ENCODE measurements at places on chromosomes 6 and 20. TPM values are rescaled to one million over a fixed set of nuclear protein-coding genes. Genes with fewer than 3 reads are reported as not detected.
A peak's percentile ranks its signal among the peaks of the same experiment; 100 is the strongest.

DNA sequence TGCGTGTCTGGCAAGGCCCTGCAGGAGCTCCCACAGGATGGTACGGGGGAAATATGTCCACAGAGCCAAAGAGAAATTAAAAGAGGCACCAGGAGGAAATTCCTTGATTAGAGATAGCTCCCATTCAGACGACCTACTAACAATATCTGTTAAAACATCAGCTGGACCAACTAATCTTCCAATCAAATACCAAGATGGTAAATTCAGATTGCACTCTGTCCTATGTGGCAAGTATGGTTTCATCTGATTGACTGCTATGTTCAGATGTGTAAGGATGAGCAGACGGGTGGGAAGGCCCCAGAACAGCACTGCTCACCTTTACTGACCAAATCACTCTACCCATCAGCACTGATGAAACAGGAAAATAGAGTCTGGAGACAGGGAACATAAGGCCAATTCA lies 19.5 kb downstream of the BPIFA2 start:
- no peak for DNase-seq

- peak; percentile 38 for DNase-seq
Measured at GRCh38 chr20:11807054-11808048, 110.3 kb upstream of the BTBD3 start.

- DNase-seq = no peak
Measured at GRCh38 chr6:90304308-90304707, 7.7 kb upstream of the BACH2 start.

DNA sequence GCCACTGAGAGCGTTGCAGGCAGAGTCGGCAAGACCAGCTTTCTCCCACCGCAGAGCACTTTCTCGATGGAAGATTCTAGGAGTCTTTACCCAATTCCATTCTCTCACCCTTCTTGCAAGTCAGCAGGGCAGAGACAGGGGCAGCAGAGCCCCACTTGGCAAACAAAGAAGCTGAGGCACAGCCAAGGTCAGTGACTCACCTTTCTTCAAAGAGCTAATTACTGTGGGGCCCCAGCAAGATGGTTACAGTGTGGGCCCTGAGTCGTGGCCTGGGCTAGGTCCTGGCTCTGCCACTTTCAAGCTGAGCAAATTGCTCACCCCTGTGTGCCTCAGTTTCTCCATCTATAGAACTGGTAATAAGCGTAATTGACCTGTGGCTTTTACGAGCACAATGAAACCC lies 277.0 kb downstream of the PREX1 start:
- DNase-seq = no peak

GRCh38 chr20:40782043-40782368 lies 93.0 kb upstream of the MAFB start:
- no peak for DNase-seq

DNA sequence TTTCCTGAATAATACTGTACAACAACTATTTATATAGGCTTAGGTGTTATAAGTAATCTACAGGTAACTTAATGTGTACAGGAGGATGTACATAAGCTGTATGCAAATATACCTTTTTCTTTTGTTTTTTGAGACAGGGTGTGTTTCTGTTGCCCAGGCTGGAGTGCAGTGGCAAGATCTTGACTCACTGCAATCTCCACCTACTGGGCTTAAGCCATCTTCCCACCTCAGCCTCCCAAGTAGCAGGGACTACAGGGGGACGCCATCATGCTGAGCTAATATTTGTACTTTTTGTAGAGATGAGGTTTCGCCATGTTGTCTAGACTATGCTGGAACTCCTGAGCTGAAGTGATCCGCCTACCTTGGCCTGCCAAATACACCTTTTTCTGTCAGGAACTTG lies 191.7 kb upstream of the ZNF217 start:
- DNase-seq = no peak

- DNase-seq = no peak
Measured at GRCh38 chr6:37362101-37362828, 8.5 kb downstream of the RNF8 start.

DNA sequence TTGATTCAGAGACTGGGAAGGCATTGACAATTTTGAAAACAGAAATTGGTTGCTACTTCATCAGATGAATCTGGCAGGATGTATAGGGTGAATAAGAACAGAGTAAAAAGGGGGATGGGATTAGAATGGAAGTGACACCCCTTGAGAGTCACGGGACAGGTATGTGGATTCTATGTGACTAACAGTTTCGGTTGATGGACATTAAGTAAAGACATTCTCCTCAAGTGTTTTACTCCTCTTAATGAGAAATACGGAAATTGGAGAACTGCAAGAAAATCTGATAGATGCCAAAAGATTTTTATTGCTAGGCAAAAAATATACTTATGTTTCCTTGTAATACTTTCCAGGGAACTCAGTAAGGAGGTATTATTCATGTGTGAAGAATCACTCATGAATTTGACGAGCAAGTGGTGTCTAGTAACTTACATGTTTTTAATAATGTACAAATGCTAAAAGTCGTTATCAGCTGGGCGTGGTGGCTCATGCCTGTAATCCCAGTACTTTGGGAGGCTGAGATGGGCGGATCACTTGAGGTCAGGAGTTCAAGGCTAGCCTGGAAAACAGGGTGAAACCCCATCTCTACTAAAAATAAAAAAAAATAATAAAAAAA lies 135.8 kb downstream of the KIF16B start:
- DNase-seq = no peak

DNA sequence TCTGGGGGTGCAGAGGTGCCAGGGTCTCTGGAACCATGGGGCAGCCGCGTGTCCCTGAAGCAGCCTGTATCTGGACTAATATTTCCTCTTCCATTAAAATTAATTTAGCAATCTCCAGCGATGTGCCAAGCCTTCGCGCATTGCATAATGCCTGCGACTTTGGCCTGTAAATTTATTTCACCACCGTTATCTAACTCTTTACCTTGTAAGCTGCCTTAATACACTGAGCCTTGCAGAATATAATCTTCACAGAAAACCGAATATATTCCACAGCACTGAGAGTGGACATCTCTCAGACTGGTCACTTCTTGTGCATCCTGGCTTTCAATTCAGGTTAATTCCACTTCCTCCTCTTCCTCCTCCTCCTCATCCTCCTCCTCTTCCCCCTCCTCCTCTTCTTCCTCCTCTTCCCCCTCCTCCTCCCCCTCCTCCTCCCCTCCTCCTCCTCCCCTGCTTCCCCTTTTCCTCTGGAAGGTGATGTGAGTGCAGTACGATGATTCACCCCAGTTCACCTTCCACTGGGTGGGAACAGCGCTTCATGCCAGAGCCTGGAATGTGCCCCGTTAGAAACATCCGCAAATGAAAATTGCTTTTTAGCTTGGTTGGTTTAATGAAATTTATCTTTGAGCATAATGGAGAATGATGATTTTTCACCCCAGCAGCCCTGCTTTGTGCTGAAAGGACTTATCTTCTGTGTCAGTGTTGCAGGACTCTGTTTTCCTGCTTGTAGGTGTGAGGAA lies 101.4 kb downstream of the CDH4 start:
- peak; percentile 71 for DNase-seq

DNA sequence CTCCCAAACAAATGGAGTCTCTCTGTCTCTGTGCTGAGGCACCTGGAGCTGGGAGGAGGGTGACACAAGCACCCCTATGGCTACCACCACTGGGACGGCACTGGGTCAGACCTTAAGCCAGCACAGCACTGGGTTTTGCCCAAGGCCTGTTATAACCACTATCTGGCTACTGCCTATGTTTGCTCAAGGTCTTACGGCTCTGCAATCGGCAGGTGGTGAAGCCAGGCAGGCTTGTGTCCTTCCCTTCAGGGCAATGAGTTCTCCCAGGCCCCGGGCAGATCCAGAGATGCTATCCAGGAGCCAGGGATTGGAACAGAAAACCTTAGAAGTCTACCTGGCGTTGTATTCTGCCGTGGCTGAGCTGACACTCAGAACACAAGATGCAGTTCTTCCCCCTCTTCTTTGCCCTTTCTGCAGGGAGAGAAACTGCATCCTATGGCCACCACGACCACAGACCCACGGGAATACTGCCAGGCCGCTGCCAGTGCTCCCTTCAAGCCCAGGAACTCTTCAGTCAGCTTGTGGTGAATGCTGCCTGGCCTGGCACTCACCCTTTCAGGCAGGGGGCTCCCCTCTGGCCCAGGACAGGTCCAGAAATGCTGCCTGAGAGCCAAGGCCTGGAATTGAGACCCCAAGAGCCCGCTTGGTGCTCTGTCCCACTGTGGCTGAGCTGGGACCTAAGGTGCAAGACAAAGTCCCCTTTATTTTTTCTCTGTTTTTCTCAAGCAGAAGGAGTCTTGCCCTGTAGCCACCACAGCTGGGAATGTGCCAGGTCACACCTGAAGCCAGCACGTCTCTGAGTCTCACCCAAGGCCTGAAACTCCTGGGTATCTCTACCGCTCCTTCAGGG lies 67.0 kb upstream of the FRMD1 start:
- no peak for DNase-seq

GRCh38 chr20:38161412-38161774 lies 3.7 kb downstream of the TGM2 start:
- no peak for DNase-seq

GRCh38 chr6:142960098-142960497 lies 15.1 kb upstream of the HIVEP2 start:
- DNase-seq = no peak

DNA sequence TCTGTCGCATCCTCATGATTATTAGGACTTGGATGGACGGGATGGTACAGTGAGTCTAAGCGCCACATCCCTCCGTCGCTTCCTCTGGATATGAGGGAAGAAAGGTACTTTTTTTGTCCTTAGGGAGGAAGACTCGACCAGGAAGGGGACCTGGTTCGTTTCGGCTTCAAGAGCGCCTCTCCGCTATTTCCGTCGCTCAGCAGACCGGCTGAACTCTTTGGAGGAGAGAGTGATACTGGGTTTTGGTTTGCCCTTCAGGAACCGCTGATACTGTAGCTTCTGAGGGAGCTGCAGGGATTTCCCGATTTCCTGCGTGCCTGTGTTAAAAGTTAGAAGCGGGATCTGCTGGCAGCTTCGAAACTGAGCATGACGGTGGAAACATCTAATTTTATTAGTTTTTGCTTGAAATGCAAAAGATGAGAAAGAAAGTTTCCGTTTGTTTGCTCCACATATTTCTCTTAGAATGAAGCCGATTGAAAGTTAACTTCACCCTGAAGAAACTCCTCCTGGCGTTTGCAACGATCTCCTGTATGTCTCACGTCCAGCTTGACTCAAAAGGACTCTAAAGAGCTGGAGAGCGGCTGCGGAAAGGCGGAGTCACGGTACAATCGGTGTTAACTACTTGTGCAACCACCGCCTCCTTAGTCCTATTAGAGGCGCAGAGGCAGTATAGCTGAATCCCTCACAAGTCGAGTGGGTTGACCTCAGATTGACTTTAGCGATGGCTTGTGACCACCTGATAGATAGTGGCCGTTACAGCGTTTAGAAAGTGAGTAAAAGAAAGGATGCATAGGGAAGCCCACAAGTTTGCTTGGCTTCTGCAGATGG lies 129.4 kb downstream of the TRIM27 start:
- peak; percentile 33 for DNase-seq

DNA sequence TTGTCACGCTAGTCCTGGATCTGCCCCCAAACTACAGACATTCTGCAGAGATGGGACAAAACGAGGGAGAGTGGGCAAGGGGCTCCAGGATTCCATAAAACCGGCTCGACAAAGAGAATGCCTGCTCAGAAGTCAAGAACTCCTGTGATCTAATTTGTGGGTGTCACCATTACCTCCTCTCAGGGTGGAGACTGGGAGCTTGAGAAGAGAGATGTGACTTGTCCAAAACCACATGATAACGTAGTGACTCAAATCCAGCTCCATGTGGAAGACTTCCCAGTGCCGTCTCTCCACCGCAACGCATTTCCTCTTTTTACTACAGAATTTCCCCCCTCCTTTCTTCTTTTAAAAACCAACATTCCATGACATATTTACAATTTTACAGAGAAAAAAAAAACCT lies 44.3 kb downstream of the TRERF1 start:
- DNase-seq = no peak

DNA sequence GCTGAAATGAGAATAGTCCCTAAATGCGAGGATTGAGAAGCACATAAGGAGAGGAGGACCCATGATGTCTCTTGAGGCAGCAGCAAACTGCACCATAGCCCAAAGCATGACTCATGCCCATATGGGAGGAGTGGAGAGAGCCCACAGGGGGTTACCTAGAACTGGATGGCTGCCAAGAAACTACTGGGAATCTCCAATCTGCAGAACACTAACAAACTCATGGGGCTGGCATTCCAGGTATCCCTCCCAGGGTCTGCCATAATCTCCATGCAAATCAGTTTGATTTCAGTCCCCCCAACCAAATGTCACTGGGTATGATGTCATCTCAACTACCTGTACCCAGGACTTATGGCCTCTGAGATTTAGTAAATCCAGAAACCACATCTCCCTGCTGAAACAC lies 410.5 kb downstream of the PTPRT start:
- no peak for DNase-seq

GRCh38 chr6:22590423-22590822 lies 21.1 kb downstream of the HDGFL1 start:
- DNase-seq = no peak

DNA sequence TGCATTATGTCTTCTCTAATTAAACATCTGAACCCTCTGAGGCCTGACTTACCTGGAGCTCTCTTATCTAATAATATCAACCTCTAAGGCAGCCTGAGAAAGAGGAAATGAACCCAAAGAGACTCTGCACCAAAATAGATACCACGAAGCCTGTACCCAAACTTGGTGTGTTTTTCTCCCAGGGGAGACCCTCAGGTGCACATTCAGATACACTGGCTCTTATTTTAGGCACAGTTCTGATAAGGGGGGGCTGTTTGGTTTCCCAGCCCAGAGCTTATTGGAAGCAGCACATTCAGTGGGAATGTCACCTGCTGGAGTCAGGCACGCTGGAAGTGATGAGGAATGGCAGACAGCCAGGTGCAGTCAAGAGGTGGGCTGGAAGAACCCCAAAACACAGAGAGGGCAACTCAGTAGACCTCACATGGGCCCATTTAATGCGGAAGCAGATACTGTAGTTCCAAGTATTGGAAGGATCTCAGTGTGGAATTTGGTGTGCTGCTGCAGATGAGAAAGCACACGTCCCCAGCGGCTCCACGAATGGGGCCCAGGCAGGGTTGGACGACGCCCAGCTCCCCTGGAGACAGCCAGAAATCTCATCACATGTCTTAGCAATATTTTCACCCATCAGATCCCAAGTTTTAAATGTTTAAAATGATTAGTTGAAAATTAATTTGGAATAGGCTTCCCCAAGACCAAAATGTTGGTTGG lies 9.7 kb upstream of the CCR6 start:
- no peak for DNase-seq

Gene EPPIN
- not detected for total RNA-seq

Gene HLA-DMB
- 2.1 TPM for total RNA-seq

Gene BHLHE23
- not detected for total RNA-seq

Gene C20orf202
- not detected for total RNA-seq

Gene MAPK14
- 52.8 TPM for total RNA-seq

Gene MYLIP
- total RNA-seq = 22.3 TPM

Gene GINM1
- 91.2 TPM for total RNA-seq

Gene RHAG
- total RNA-seq = not detected

Gene PGBD1
- 5.7 TPM for total RNA-seq

All from renal cortical epithelial cell (primary cell).